ENCODE measurements at places on chromosomes 12 and 14.

DNA sequence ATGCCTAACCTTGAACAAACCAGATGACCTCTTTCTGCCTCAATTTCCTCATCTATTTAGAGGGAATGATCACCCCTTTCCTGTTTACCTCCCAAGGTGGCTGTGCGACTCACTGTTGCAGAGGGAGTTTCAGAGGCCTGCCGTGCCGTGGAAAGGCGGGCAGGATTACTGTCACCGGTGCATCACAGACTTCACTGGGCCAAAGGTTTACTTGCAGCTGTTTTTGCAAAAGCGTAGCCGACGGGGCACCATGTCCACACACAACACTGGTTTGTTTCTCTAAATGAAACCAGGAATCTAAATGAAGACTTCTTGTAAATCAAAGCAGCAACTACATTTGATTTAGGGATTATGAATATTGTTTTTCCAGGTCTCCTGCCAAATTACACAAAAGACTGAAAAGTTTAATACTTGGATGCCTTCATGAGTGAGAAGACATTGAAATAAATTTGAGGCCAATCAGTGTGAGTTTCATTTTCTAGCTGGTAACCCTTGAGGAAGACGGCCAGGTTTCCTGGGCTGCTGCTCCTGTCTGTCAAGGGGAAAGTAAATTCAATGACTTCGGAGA is 696.1 kb upstream of the TMEM132C start:
- DNase-seq, result no peak

DNA sequence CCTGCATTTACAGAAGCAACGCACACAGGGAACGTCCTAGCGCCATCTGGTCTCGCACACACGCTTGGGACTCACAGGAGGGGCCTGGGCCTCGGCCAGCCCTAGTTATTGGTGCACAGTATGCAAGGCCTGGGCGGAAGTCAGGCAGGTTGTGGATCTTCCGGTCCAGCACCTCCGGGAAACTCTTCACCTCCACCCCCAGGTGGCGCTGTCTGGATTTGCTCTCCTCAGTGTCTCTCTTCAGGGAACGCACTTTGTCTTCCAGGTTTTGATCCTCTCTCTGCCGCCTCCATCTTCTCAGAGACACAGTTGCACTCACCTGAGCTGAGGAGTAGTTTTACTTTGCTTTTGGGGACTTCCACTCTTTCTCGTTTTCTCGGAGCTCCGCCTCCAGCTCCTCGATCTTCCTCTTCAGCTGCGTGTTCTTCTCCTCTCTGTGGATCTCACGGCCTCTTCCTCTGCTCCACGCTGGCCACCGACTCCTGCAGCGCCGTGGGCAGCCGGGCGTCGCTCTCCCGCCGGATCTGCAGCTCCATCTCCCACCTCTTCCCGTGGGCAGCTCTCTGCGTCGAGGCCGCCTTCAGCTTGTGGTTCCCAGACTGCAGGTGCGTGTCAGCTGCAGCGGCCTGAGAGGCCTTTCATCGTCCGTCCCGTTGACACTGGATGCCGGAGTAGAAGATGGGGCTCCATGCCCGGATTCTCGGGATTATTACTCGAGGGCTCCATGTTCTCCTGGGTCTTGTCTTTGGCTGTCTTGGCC is 933.8 kb downstream of the TMEM121 start:
- DNase-seq, result no peak

GRCh38 chr12:51592034-51592705 is 1.1 kb downstream of the SCN8A start:
- no peak for DNase-seq

DNA sequence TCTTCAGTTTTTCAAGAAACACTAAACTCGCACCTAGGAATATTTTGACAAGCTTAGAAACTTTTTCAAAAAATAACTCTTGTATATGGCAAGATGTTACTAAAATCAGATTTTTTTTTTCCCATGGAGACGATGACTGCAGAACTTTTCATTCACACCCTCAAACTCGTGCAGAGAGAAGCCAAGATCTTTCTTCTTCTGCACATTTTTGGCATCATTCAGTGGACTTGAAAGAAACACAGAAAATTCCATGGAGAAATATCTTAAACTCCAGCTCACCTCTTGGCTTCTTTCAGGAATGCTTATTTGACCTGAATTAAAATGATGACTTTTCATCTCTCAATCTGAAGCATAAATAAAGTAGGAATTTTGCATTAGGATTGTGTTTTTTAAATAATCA is 919.4 kb downstream of the NRXN3 start:
- DNase-seq, result no peak

- DNase-seq, result no peak
These were observed 12.9 kb upstream of the OXA1L start for GRCh38 chr14:22753586-22753985.

DNA sequence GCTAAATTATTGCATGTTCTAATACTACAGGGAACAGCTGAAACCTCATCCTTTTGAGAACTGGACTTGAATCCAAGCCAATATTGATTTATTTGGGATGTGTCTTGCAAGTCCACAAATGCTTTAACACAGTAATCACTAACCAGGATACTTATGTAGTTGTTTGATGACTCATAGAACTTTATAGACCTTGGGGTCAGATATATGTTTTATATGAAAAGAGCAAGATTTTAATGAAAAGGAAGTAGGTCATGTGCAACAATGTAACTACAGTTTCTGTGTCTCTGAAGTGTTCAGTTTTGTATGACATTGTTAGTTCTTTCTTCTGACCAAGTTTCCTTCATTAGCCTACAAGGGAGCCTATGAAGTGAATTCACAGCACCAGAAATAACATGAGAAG is 352.0 kb downstream of the ZFP36L1 start:
- no peak for DNase-seq

DNA sequence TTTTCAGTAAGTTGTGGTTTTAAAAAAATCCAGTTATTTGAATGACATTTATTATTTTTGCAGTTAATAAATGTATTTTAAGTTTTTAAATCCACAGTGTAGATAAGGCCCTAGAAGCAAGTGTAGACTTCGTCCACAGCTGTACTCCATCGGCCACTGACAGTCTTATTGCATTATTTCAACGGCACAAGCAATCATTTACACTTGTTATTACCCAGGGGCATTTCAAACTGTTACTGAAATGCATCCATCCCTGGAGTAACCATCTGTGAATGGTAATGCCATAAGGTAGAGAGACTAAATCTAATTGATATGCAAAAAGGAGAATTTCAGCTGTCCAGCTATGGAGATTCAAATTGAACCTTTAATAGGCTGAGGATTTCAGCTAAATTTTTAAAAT is 48.4 kb downstream of the BICD1 start:
- DNase-seq, result peak; percentile 72

- DNase-seq, result peak; percentile 7
These were observed 183.9 kb upstream of the SOX5 start for GRCh38 chr12:24133384-24133783.

DNA sequence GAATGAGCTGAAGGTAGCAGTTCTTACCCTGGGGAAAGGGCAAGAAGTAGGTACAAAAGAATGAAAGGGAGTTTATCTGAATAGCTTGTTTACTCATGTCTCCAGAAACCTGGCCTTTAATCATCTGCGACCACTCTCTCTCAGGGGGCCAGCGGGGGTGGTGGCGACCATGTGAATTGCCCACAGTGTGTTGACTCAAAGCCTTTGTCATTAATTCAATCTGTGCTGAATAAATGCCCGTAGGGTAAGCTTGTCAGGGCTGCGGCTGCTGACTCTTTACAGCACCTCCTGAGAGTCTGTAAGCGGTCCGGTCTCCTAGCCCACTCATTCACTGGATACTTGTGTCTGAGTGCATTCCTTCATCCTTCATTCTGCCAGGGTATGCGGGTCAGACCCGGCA is 874.4 kb downstream of the SLC6A15 start:
- no peak for DNase-seq

GRCh38 chr14:53808042-53808441 is 148.6 kb downstream of the BMP4 start:
- no peak for DNase-seq

DNA sequence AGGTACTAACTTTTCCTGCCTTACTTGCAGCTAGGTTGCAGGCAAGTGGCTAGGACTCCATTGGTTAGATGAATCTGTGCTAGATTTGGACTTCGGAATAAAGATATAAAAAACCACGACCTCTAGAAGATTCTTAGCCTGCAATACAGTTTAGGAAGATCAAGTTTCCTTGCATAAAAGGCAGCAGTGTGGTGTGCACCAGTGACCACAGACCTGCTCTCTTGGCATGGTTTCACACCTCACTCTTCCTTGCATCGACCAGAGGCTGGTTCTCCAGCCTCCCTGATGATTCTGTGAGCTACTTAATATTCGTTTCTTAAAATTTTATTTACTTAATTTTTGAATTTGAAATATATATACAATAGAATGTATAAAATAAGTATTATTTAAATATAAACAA is 9.8 kb downstream of the KLHDC1 start:
- no peak for DNase-seq

GRCh38 chr12:1350934-1351240 is 243.5 kb downstream of the FBXL14 start:
- no peak for DNase-seq
